ENCODE measurements at places on chromosomes 1 and 21.

- DNase-seq, result no peak
Observed at GRCh38 chr1:10648689-10649516, 147.5 kb downstream of the CASZ1 start.

DNA sequence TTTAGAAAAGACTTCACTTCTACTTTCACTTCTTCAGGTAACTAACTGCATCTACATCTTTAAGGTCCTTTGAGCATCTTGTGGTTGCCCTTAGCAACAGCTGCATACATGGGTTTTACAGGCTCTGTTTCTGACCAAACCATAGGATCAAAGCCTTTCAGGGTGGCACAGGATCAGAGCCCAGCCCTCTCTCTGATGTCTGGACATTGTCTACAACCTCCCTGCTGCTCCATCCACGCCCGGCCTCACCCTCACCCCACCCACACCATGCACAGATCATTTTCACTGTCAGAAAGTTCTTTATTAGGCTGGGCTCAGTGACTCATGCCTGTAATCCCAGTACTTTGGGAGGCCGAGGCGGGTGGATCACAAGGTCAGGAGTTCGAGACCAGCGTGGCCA, 5.2 kb downstream of the NCF2 start:
- no peak for DNase-seq

- no peak for DNase-seq
Observed at GRCh38 chr1:45297666-45298356, 28.9 kb upstream of the HPDL start.

GRCh38 chr21:46664316-46664995, 29.0 kb downstream of the PRMT2 start:
- DNase-seq, result no peak

- DNase-seq, result no peak
Observed at GRCh38 chr21:38651570-38651969, 153.3 kb upstream of the ERG start.

DNA sequence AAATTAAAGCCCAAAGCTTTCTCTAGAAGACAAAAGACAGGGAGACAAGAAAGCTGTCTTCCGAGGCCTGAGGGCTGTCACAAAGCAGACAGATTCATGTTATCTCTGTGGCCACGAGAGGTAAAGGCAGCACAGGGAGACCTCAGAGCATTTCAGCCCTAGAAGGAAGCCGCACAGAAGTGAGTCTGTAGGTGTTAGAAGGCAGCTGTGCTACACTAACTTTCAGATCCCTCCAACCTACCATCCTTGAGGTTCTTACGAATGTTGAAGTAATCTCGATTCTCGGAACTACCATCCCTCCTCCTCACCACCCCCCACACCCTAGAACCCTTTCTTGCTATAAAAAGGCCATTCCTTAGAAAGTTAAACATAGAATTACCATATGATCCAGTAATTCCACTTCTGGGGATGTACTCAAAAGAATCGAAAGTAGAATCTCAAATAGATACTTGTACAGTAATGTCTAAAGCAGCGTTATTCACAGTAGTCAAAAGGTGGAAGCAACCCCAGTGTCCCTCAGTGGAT, 21.5 kb upstream of the LYST start:
- peak; percentile 87 for DNase-seq

DNA sequence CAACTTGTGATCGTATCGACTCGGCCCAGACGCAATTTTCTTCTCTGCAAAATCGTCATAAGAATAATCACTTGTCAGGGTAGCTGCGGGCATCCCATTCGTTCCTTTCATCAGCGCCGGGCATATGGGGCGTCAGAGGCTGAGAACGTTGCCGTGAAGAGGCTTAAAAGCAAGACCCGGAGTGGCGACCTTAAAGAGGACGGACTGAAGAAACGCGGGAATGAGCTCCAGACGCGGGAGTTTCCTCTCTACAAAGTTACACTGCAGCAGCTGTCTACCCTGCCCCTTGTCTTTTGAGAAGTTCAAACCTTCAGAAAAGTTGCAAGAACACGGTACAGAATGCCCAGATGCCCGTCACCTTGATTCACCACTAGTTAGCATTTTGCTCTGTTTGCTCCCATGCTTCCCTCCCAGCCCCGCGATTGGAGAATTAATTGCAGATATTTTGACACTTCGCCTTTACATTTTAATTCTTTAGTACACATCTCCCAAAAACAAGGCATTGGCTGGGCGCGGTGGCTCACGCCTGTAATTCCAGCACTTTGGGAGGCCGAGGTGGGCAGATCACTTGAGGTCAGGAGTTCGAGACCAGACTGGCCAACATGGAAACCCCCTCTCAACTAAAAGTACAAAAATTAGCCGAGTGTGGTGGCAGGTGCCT, 967 bp downstream of the CENPS start:
- DNase-seq, result peak; percentile 20

DNA sequence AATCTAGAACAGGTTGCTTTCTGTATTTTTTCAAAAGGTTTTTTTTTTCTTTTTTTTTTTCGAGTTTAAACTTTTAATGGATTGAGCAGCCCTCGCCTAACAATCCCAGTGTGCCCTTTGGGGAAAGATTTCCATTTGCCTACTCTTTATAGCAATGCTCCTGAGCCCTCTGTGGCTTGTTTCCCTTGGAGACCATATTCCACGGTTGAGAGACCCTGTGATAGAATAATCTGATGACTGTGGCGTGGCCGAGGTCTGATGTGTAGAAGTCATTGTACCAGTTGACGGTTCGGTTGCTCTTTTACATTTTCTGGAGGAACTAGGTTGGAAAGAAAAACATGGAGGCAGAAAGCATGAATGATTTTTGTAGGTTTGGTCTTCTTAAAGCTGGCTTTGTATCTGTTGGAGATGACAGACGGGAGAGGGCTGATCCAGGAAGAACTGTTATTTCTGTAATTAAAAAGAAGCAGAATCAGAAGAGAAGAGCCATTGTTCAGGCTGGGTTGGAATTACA, 305.7 kb upstream of the NRIP1 start:
- no peak for DNase-seq

- DNase-seq, result no peak
Observed at GRCh38 chr21:28749536-28749935, 243.1 kb downstream of the LTN1 start.

DNA sequence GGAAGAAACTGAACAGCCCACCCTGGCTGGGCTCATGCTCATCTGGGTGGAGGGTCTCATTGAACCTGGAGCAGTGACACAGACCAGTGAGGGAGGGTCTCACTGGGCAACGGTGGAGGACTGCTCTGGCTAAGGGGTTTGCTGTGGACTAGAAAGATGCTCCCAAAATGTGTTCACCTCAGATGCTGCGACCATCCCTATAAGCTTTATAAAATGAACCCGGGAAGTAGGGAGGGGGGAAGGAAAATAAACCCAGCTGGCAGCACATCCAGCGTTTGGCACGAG, 34.5 kb upstream of the LBR start:
- no peak for DNase-seq

- no peak for DNase-seq
Observed at GRCh38 chr1:113018911-113019310, 54.1 kb upstream of the LRIG2 start.

- DNase-seq, result no peak
Observed at GRCh38 chr21:35019631-35020032, 29.5 kb downstream of the RUNX1 start.

DNA sequence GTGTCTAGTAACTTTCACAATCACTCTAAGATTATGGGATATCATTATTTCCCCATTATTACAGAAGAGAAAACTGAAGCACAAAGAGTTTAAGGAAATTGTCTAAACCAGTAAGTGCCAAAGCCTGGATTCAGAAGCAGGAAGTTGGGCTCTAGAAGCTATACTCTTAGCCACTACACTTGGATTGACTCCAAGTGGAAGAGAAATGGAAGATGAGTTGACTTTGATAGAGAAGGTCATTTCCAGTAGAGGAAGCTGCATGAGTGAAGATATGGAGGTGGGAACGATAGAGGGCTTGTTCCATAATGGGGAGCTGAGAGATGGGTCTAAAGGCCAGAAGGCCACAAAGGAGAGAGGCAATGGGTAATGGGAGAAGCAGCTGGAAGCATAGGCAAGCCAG, 11.7 kb upstream of the TDRD10 start:
- DNase-seq, result no peak

GRCh38 chr21:45057886-45058285, 16.5 kb upstream of the ADARB1 start:
- DNase-seq, result no peak

- DNase-seq, result peak; percentile 18
Observed at GRCh38 chr21:36904093-36904666, 62.3 kb downstream of the HLCS start.

- DNase-seq, result no peak
Observed at GRCh38 chr1:182328591-182328990, 63.0 kb downstream of the GLUL start.

- DNase-seq, result no peak
Observed at GRCh38 chr21:45857761-45858160, 123.8 kb upstream of the COL6A1 start.

DNA sequence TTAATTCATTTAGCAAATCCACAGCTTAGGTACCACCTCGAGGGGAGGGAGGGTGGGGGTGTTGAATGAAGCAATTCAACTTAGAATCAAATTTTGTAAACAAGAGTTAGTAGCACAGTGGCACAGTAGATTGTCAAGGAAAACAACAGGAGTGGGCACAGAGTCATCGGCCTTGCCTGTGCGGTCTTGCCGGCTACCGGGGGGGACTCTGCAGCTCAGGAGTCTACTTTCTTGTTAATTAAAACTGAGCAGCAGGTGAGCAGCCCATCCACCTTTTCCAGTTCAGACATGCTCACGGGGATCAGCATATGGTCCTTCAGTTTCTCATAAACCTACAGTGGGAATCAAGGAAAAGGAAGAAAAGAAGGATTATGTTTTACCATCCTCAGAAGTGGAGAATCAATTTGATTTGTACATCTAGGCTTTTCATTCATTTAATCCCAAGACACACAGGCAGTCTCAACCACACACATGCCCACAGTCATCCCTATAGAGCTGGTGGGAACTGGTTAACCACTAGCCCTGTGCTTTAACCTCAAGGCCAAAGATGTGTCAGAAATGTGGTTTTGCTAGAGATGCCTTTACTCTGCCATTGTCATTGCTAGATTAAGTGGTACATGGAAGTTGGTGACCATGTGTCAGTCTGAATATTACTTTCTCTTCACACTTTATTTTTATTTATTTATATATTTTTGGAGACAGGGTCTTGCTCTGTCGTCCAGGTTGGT, 45.0 kb upstream of the BCL10 start:
- peak; percentile 86 for DNase-seq

- peak; percentile 21 for DNase-seq
Observed at GRCh38 chr1:51234721-51235425, 1.2 kb upstream of the RNF11 start.

DNA sequence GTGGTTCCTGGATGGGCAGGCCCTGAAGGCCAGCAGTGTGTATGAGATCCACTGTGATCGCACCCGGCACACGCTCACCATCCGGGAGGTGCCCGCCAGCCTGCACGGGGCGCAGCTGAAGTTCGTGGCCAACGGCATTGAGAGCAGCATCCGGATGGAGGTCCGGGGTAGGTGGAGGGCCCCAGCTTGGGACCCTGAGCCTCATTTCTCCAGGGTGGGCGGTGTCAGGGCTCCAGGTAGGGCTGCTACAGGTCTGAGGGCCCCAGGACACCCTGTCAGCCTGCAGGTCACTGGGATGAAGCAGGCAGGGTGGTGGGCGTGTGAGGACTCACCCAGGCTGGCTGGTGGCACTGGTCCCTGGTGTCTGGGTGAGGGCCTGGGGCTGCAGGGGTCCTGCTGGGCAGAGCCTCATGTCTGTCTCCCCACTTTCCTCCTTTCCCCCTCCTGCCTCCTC, 7.8 kb downstream of the OBSCN start:
- DNase-seq, result no peak

GRCh38 chr1:155970531-155971167, 7.7 kb downstream of the ARHGEF2 start:
- peak; percentile 44 for DNase-seq

DNA sequence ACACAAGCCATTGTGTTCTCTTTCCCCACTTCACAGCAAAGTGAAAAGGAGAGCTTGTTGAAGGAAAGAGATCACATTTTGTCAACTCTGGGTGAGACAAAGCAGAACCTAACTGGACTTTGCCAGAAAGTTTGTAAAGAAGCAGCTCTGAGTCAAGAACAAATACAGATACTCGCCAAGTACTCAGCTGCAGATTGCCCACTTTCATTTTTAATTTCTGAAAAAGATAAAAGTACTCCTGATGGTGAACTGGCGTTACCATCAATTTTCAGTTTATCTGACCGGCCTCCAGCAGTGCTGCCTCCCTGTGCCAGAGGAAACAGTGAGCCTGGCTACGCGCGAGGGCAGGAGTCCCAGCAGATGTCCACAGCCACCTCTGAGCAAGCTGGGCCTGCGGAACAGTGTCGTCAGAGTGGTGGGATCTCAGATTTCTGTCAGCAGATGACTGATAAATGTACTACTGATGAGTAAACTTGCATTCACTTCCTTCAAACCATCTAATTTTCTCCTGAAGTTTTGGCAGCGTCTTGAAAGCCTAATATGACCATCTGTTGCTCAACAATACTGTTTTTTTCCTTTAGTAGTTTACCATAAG, 43.7 kb downstream of the BACH1 start:
- DNase-seq, result peak; percentile 84

GRCh38 chr1:23384312-23385058, 14.8 kb upstream of the ZNF436 start:
- DNase-seq, result no peak

GRCh38 chr1:90712153-90712856, 4.8 kb downstream of the BARHL2 start:
- DNase-seq, result no peak

GRCh38 chr1:230694464-230694863, 19.5 kb downstream of the AGT start:
- no peak for DNase-seq

GRCh38 chr21:26790296-26790695, 54.9 kb downstream of the ADAMTS1 start:
- no peak for DNase-seq

DNA sequence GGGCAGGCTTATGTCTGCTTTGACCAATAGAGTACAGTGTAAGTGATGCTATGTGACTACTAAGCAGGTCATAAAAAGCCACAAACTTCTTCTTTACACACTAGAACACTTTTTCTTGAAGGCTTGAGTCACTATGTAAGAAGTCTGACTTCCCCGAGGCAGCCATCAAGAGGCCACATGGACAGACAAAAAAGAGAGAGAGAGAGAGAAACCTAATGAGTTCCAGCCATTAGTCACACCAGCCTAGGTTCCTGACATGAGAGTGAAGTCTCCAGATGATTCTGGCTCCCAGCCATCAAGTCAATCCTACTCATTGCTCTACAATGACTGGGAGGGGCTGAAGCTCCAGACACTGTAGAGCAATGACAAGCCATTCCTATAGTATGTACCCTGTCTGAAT, 101.4 kb downstream of the LHX9 start:
- DNase-seq, result no peak

GRCh38 chr1:42176902-42177519, 12.5 kb upstream of the GUCA2A start:
- DNase-seq, result peak; percentile 47

Measured in activated CD4-positive, alpha-beta T cell treated with anti-CD3 and anti-CD28 coated beads, Interleukin-2, Interleukin-6, amounts not matched to agents 100 ng/mL and 50 ng/mL, durations not matched to agents 16 hours and 8 hours (primary cell).